ENCODE measurements at places on chromosomes 16 and 17. TPM values are rescaled to one million over a fixed set of nuclear protein-coding genes. Genes with fewer than 3 reads are reported as not detected.

DNA sequence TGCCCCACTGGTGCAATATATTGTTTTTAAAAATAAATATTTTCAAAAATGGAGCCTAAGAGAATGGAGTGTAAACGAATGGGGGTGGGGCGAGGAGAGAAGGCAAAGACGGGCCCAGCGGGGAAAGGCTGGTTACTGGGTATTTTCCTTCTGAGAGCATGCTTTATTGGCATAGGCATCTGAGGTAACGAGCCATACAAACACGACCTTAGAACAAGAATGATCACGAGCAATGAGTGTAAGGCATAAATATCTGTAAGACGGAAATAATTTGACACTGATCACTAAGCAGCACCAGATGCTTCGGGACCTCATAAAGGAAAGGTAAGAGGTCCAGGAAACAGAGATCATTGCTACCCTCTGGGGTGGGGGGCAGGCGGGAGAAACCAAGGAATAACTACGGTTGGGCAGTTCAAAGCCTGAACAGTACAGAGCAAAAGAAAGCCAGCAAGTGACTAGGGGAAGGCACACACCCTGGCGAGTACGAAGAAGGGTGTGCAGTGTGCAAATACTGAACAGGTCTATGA is 959 bp downstream of the SSH2 start:
- no peak for DNase-seq
- peak overlapping the region; percentile 85 for H3K4me3 ChIP-seq
- H3K27ac ChIP-seq: peak overlapping the region; percentile 85
- H3K36me3 ChIP-seq: no peaks in the 10 kb centered on the region
- H3K27me3 ChIP-seq: no peaks in the 10 kb centered on the region
- no peaks in the 10 kb centered on the region for H3K4me1 ChIP-seq

DNA sequence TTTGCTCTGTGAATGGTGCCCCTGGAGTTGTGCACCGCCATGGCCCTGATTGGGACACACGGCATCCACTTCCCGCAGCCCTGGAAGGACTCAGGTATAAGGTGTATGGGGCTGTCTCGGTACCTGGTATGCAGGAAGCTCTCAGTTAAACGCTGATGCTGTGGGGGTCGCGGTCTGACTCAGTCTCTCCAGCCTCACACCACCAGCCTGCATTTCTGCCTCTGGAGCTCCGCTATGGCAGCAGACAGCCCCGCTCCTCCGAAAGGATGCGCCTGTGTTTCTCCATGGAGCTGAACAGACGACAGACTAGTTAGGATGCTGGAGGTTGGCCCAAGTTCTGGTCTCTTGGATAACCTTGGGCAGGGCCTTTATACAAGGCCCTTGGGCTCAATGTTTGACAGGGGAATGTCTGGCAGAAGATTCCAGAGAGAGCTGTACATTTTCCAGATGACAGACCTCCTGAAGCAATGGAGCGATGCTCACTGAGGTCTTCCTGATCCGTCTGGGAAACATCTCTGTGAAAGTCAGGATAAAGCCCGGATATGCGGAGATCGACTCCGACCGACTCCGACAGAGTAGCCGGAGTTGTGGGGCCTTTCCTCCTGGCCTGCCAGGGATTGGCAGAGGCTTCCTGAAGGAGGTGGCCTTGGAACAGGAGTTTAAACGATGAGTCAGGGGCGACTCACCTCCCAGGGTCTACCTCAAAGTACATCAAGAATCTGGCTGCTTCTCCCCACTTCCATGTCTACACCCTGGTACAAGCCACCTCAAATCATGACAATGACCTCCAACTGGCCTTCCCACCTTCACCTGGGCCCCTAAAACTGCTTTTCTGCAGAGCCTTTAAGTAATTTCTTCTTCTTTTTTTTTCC is 21.9 kb upstream of the BCAR1 start:
- no peaks in the 10 kb centered on the region for H3K36me3 ChIP-seq
- DNase-seq: no peak
- H3K4me3 ChIP-seq: no peak overlapping the region
- no peaks in the 10 kb centered on the region for H3K27me3 ChIP-seq
- no peak overlapping the region for H3K27ac ChIP-seq

Gene MYH8
- total RNA-seq: not detected

- no peak overlapping the region for H3K27ac ChIP-seq
- no peaks in the 10 kb centered on the region for H3K27me3 ChIP-seq
- no peaks in the 10 kb centered on the region for H3K36me3 ChIP-seq
Observed at GRCh38 chr17:78458091-78458490, 79.6 kb downstream of the PGS1 start.

DNA sequence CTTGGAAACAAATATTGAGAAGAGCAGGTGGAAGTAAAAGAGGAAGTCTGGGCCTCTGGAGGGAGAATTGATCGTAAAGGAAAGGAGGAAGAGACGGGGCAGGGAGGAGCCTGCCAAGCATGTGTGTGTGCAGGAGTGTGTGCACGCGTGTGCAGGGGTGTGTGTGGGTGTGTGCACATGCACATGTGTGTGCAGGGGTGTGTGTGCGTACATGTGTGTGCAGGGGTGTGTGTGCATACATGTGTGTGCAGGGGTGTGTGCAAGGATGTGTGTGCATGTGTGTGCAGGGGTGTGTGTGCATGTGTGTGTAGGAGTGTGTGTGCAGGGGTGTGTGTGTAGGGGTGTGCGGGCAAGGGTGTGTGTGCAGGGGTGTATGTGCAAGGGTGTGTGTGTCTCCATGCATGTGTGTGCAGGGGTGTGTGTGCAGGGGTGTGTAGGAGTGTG is 10.0 kb downstream of the CEP295NL start:
- no peaks in the 10 kb centered on the region for H3K27me3 ChIP-seq
- H3K4me1 ChIP-seq: peaks cover 25% of the 10 kb centered on the region
- no peak overlapping the region for H3K4me3 ChIP-seq
- DNase-seq: no peak
- H3K36me3 ChIP-seq: no peaks in the 10 kb centered on the region

GRCh38 chr17:82974136-82974952 is 105.1 kb upstream of the METRNL start:
- H3K4me3 ChIP-seq: no peak overlapping the region
- H3K27me3 ChIP-seq: no peaks in the 10 kb centered on the region
- no peaks in the 10 kb centered on the region for H3K4me1 ChIP-seq
- H3K27ac ChIP-seq: no peak overlapping the region

DNA sequence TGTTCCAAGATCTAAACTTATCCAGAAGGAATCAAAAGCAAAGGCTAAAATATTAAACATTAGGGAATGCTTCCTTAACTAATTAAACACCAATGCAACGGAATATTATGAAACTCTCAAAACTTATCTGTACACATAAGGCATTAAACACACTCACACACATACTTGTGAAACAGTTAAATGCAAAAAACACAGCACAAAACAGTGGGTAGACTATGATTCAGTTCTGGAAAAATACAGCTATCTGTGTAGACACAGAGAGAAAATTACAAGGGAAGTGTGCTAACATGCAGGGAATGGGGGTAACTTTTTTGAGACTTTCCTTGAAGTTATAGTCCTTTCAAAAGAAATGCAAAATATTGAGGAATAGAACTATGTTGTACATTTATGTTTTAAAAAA is 36.7 kb upstream of the CCL1 start:
- no peaks in the 10 kb centered on the region for H3K4me1 ChIP-seq
- no peaks in the 10 kb centered on the region for H3K36me3 ChIP-seq
- no peaks in the 10 kb centered on the region for H3K27me3 ChIP-seq
- H3K4me3 ChIP-seq: no peak overlapping the region
- no peak for DNase-seq

GRCh38 chr17:38559051-38559879 is 46.5 kb downstream of the SRCIN1 start:
- no peaks in the 10 kb centered on the region for H3K36me3 ChIP-seq
- H3K27me3 ChIP-seq: no peaks in the 10 kb centered on the region
- H3K4me1 ChIP-seq: peaks cover 3% of the 10 kb centered on the region
- H3K27ac ChIP-seq: peak overlapping the region; percentile 70
- H3K4me3 ChIP-seq: peak overlapping the region; percentile 33

- H3K4me1 ChIP-seq: no peaks in the 10 kb centered on the region
- H3K27ac ChIP-seq: no peak overlapping the region
- peaks cover 3% of the 10 kb centered on the region for H3K27me3 ChIP-seq
- H3K36me3 ChIP-seq: no peaks in the 10 kb centered on the region
- H3K4me3 ChIP-seq: no peak overlapping the region
- DNase-seq: no peak
Observed at GRCh38 chr16:86598607-86599565, 20.5 kb downstream of the FOXL1 start.

Gene TMEM238L
- total RNA-seq: not detected

- no peaks in the 10 kb centered on the region for H3K27me3 ChIP-seq
- DNase-seq: peak; percentile 70
- H3K4me1 ChIP-seq: no peaks in the 10 kb centered on the region
- H3K27ac ChIP-seq: no peak within 1 kb of the TSS
- peak within 1 kb of the TSS; percentile 23 for H3K4me3 ChIP-seq
Observed at GRCh38 chr16:23835390-23836077, at the start of gene PRKCB. Gene PRKCB (plus strand): TSS chr16:23835983.

DNA sequence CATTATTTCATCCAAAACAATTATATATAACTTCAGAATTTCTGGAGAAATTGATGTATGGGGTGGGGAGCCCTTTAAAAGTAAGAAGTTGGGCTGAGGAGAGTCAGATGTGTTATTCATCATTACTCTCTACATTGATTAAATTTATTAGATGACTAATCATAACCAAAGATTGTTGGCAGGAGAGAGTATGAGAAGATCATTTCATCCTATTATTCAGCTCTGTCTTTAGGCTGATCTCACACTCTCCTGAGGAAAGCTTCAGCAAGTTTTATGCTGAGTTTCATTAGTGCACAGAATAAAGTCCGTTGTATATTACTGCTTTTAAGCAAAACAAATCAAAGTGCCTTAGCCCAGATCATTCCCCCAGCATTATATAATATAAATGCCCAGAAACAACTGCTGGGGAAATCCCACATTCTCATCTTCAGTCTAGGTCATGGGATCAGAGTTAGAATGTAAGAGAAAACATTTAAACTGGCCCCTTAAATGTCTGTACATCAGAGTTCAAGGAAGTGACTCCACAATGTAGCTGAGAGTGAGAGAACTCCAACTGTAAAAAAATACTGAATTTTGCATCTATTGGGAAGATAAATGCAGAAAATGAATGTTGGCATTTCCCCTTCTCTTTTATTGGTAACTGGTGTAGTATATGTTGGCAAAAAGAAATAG is 130.1 kb upstream of the HLF start:
- H3K27me3 ChIP-seq: no peaks in the 10 kb centered on the region
- DNase-seq: no peak
- no peak overlapping the region for H3K4me3 ChIP-seq
- no peaks in the 10 kb centered on the region for H3K4me1 ChIP-seq
- H3K27ac ChIP-seq: no peak overlapping the region

Gene SPIRE2
- 7.5 TPM for total RNA-seq

Gene SUPT4H1
- total RNA-seq: 31.1 TPM

GRCh38 chr16:64745258-64745930 is 376.5 kb downstream of the CDH11 start:
- H3K27ac ChIP-seq: no peak overlapping the region
- no peaks in the 10 kb centered on the region for H3K36me3 ChIP-seq
- no peak for DNase-seq
- H3K27me3 ChIP-seq: no peaks in the 10 kb centered on the region

Gene VAT1L
- 3.8 TPM for total RNA-seq

- no peak for DNase-seq
- no peaks in the 10 kb centered on the region for H3K36me3 ChIP-seq
- H3K4me3 ChIP-seq: no peak overlapping the region
- no peak overlapping the region for H3K27ac ChIP-seq
Observed at GRCh38 chr17:72244494-72244893, 123.7 kb downstream of the SOX9 start.

Gene CSF3
- total RNA-seq: not detected

DNA sequence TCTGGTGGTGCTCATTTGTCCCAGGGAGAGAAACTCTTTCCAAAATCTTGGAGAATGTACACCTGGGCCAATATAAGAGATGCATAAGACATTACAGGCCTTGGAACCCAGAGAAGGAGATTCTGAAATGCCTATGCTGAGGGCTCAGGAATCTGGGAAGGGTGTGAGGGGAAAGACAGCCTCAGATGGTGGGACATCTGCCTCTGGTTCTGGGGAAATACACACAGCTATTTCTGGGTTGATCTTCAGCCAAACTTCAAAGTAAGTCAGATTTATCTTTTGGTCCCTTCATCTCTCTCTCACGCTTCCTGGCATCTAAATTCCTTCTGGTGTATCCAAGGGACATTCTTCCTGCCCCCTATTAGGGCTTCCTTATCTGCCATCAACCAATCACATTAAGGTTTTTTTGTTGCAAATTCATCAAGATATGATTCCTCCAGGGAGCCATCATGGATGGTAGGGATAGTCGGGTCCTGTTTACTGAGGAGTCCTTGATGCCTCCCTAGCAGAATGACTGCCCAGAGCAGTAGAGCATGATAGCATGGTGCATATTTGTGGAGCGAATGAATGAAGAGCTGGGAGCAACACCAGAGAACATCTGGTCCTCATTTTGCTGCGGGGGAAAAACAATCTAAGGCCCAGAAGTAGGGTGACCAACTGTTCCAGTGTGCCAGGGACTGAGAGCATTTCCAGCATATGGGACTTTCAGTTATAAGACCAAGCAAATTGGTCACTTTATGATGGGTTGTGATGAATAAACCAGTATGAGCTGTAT is 35.7 kb upstream of the DYNLL2 start:
- no peak for DNase-seq
- no peak overlapping the region for H3K27ac ChIP-seq
- H3K4me1 ChIP-seq: no peaks in the 10 kb centered on the region
- H3K27me3 ChIP-seq: no peaks in the 10 kb centered on the region

DNA sequence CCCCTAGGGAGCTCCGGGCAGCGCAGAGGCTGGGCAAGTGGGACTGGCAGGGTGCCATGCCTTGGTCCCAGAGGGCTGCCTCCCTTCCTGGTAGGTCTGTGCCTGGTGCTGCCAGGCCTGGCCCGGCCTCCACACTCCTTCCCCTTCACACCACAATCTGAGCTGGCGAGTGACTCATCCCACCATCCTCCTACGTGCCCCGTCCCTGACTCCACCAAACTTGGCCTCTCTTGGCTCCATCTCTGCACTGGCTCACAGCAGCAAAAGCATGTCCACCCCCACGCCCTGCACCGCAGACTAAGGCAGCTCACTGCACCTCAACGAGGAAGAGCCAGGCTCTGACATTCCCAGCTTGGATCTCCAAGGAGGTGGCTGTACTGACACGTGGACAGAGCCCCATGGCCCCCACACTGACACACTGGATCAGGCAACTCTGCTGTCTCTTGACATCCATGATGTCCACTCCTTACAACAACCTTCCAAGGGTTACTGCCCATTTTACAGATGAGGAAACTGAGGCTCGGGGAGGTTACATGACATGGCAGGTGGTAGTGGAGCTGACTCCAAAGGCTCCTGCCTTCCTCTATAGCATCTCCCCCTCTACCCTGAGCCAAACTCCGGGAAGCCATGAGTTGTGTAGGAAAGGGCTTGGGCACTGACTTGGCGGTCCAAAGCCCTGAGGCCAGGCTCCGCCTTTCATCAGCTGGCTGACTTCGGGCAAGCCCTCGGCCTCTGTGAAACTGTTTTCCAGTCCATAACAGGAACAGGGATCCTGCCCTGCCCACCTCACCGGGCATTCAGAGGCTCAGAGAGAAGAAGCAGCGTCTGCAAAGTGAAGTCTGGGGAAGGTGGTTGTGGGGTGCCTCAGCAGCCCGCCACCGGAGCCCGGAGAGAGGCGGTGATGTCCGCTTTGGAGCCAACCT is 20.1 kb upstream of the KRT19 start:
- no peaks in the 10 kb centered on the region for H3K36me3 ChIP-seq
- H3K27me3 ChIP-seq: no peaks in the 10 kb centered on the region
- DNase-seq: peak; percentile 93

Gene KRTAP9-2
- total RNA-seq: not detected

- no peaks in the 10 kb centered on the region for H3K27me3 ChIP-seq
- no peaks in the 10 kb centered on the region for H3K36me3 ChIP-seq
- no peak for DNase-seq
- H3K4me1 ChIP-seq: no peaks in the 10 kb centered on the region
- H3K27ac ChIP-seq: no peak overlapping the region
Observed at GRCh38 chr16:27699540-27699939, 149.6 kb downstream of the KATNIP start.

All from uterus (tissue), 4 donors.